ENCODE measurements at places on chromosomes 5 and 9.

- DNase-seq = no peak
Observed at GRCh38 chr5:178475422-178475821, 114.8 kb downstream of the COL23A1 start.

DNA sequence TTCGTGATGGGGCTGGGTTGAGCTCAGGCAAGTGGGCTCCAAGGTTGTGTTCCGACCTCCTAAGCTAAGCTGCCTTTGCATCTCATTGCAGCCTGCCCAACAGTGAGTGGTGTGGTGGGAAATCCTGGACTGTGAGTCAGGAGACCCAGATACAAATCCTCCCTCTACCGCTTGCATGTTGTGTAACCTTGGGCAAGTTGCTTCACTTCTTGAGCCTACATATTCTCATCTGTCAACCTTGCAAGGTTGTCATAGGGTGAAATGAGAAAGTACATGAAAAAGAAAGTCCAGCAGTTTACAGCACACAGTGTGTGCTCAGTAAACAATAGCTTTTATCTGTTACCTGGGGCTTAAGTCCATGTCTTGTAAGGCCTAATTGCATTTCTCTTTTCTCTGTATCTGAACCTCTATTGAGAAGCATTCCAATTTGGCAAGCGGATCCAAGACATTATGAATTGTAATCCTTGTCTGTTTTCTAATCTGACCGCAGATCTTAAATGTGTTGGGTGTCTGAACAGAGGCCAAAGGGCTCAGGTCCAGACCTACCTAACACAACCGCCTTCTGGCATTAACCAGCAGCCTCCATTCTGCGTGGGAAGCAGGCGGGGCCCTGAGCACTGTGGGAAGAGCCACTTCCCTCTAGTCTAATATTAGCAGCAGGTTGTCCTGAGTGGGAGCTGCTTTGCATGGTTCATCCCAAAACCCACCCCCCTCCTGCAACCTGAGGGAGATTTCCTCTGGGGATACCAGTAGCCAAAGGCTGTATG, 1.8 kb upstream of the GALNT12 start:
- DNase-seq = no peak

DNA sequence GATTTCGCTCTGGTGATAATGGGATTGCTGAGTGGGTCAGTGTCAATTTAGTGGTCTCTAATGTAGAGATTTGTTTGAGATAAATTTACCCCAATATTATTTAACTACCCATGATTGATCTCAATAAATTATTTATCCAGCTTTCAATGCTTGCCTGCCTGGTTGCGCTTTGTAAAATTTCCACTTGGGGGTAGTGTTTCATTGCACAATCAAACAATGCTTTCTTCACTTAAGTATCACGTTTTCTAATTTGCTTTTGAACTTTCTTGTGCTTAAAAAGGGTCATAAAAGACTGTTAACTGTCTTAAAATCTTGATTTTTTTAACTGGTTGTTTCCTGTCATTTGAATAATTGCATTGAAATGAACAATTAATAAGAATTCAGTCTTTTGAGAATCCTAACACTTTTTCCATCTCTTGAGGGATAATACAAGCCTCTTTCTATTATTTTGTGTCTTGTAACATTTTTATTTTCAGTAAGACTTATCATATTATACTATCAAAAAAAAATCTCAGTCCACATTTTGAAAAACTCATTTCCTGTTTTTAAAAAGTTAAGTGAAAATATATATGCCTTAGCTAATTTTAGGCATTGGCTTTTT, 18.7 kb downstream of the HSD17B4 start:
- DNase-seq = no peak

DNA sequence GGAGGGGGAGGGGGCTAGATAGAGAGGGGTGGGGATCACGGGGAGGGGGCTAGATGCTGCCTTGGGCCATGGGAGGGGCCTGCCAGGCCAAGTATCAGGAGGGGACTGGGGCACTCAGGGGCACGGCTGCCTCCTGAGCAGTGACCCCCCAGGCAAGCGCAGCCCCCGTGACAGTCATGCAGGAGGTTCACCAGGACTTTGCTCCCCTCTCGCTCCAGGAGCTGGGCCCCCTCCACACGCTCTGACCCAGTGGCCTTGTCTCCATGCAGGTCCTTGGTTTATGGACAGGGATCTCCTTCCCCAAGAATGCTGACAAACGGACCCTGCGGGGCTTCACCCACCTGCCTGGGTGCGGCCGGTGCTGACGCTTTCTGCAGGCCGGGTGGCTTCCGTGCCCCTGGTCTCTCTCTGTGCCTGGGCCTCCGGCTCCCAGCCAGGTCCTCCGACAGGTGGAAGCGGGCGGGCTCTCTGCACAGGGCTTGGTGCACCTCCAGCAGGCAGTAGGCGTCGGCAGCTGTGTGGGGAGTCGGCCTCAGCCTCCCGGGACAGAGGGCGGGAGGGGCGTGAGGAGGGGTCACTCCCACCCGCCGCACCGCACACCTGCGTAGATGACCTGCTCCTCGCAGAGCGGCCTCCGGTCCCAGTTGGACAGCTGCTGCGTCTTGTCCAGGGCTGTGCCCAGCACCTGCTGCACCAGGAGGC, 46.8 kb upstream of the NRARP start:
- no peak for DNase-seq

- DNase-seq = no peak
Observed at GRCh38 chr9:101055516-101055915, 27.0 kb downstream of the PLPPR1 start.
